Substantia nigra (tissue), 51 donors: ENCODE measurements at places on chromosomes 12 and 14.

DNA sequence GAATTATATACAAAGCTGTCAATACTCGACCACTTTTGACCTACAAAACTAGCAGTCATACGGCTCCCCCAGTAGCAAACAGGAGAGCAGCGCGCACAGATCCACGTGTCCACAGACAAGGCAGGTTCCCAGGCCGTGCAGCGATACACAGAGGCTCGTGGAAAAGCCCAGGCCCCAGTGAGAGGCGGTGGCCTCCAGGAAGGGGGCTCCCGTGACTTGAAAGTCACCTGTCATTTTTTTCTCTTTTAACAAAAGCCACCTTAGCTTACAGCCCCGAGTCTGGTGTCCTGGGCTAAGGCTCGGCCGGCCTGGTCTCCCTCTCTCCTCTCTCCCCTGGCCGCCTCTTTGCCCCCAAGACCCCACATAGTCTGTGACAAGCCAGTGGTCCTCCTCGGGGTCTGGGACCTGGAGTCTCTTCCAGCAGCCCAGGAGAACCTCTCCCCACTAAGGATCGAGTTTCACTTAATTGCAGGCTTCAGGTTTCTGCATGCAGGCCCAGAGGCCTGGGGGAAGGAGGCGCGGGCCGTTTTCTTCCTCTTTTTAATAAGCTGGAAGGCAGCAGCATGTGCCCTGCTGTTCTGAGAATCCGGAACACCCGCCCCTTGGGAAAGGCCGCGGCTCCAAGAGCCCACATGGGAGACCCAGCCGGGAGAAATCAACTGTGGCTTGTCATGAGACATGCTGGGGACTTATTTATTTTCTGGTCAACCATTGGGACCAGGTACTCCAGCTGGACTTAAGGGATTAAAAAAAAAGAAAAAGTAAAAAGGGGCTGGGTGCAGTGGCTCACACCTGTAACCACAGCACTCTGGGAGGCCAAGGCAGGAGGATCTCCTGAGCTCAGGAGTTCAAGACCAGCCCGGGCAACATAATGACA lies 15.9 kb downstream of the NCOR2 start:
- peak; percentile 54 for DNase-seq

DNA sequence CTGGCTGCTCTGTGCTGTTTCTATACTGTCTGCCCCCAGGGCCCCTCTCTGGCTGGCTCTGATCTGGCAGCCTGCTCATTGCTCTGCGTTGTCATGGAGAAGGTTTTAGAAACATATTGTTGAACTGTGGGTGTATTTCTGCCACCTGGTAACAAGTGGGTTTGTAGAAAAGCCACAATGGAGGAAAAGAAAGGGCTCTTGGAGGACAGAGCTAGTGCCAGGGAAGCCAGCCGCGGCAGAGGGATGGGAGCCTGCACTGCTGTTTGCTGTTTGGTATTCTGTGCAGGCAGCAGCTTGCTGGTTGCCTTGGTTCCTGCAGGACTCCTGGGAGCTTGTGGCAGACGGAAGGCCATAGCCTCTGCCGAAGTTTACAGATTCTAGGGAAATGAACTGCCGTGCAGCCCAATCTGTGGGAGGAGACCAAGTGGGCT lies 15.1 kb downstream of the CCDC177 start:
- DNase-seq, result no peak

- no peak for DNase-seq
Observed at GRCh38 chr12:109292342-109292711, 16.8 kb downstream of the FOXN4 start.

- no peak for DNase-seq
Observed at GRCh38 chr12:62763312-62763711, 171.6 kb downstream of the PPM1H start.

DNA sequence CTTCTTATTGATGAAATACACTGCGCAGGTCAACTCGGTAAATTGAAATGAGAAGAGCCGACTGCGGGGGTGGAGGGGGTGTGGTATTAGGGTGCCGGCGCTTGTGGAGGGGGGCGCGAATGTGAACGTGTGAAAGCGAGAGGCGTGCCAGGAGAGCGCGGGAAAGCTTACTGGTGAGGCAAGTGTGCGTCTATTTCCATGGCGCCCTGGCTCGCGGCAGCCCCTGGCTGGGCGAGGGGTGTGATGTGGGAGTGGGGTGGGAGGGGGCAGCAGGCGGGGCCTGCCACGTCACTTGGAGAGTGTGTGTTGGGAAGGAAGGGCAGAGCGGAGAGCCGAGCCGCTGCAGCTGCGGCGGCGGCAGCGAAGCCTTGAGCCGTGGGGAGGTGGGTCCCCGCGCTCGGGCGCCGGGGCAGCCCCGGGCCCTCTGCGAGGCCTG lies 88.8 kb downstream of the GALNT8 start:
- no peak for DNase-seq

GRCh38 chr14:104665114-104665656 lies 24.2 kb upstream of the INF2 start:
- no peak for DNase-seq

DNA sequence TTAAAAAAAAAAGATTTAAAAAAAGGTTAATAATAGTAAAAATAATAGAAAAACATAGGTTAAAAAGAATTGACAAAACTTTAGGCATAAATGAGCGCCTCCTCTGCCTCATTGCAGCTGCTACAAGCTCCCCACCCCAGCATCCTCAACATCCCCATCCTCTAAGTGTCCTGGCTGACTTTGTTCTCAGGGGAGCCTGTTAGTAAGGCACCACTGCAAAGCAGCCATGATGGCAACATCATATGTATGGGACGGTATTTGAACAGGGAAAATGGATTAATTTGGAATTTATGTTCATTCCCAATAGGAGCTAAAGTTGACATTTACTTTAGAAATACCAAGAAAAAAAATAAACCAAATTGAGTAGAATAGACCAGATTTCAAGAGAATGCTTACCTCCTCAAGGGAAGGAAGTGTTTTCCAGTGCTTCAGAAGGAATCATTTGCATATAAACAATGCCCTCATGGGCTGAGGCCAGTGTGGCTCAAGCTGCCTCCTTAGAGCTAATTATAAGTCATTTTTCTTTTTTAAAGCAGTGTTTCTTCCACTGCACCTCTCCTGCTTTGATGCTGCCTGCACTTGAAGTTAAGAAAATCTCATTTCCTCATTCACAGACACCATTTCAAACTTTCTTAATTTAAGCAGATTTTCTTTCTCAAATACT lies 59.6 kb downstream of the DACT1 start:
- no peak for DNase-seq

DNA sequence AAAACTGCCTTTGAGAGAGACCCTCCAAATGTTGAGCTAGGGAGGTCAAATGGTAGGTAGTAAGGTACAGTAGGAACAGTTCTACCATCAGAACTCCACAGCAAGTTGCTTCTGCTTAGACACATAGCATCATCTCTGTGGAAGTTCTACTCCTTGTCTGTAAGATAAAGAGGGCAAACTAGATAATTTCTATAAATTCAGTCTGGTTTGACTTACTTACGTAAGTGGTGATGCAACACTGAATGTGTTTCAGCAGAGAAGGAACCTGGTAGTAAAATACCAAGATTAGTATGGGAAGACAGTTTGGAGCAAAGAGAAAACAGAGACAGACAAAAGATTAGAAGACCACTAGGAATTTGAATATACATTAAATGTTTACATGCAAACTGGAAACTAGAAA lies 42.0 kb downstream of the KITLG start:
- DNase-seq, result no peak

DNA sequence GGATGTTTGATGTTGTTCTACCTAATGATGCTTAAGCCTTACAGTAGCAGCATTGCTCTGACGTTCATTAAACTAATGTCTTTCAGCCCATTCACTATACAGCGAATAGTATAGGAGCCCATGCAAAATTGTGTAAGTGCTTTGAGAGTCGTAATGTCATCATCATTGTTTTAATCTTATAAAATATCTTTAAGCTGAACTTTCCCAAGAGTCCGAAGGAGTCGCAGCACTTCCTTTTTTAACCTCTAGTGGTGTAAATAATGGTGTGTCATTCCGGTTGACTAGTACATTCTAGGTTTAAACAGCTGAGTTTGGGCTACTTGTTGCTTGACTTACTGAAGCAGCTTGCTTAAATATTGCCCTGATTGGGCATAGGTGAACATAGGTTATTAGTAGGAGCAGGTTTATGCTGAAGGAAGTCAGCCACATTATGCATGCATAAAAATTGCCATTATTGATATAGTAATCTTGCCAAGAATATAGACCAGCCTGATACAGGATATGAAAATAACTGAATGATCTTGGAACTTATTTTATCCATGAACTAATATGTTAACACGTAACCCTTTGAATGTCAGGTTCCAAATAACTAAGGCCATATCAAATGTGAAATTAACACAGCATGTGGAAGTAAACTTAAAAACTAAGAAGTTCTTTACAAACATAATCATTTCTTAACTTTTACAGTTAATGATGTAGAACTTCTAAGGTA lies 2.6 kb downstream of the WNK1 start:
- DNase-seq, result no peak

DNA sequence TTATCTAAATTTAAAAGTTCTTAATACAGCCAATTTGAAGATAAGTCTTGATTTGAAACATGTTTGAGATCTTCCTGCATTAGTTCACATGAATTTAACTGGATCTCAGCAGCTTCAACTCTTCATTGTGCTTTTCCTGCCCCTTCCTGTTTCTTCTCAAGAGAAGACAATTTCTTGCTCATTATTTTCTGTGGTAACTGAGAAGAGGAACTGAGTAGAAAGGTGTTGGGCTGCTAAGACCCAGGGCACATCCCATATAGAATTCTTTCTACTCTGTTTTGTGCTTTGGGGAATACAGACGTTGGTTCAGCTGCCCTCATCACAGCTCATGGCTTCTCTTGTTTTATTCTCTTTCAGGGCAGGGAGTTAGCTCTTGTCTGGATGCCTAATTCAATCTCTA lies 110.2 kb downstream of the SNAPC1 start:
- DNase-seq, result no peak

- DNase-seq, result no peak
Observed at GRCh38 chr12:108589028-108589839, 8.7 kb downstream of the TMEM119 start.

DNA sequence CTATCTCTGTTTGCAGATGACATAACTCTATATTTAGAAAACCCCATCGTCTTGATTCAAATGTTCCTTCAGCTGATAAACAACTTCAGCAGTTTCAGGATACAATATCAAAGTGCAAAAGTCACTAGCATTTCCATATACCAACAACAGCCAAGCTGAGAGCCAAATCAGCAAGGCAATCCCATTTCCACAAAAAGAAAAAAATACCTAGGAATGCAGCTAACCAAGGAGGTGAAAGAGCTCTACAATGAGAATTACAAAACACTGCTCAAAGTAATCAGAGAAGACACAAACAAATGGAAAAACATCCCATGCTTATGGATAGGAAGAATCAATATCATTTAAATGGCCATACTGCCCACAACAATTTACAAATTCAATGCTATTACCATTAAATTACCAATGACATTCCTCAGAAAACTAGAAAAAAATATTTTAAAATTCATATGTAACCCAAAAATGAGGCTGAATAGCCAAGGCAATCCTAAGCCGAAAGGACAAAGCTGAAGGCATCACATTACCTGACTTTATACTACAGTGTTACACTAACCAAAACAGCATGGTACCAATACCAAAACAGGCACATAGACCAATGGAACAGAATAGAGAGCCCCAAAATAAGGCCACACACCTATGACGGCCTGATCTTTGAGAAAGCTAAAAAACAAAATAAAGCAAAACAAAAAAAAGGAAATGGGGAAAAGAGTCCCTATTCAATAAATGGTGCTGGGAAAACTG lies 901.7 kb downstream of the LRFN5 start:
- no peak for DNase-seq

GRCh38 chr14:49754570-49755097 lies 13.3 kb upstream of the KLHDC2 start:
- DNase-seq, result no peak

DNA sequence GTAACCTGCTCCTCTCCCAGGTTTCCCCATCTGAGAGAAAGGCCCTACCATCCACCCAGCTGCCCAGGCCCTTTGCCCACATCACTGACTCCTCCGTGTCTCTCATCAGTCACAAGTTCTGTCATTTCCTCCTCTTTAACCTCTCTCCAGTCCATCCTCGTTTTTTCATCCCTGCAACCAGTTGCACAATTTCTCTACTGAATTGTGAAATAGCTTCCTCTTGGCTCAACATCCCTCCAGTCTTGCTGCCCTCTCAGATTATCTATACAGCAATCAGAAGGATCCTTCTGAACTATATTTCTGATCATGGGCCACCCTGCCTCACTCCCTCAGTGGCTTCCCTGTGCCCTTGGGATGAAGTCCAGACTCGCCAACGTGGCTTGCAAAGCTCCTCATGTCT lies 6.8 kb downstream of the FAM161B start:
- DNase-seq, result no peak

DNA sequence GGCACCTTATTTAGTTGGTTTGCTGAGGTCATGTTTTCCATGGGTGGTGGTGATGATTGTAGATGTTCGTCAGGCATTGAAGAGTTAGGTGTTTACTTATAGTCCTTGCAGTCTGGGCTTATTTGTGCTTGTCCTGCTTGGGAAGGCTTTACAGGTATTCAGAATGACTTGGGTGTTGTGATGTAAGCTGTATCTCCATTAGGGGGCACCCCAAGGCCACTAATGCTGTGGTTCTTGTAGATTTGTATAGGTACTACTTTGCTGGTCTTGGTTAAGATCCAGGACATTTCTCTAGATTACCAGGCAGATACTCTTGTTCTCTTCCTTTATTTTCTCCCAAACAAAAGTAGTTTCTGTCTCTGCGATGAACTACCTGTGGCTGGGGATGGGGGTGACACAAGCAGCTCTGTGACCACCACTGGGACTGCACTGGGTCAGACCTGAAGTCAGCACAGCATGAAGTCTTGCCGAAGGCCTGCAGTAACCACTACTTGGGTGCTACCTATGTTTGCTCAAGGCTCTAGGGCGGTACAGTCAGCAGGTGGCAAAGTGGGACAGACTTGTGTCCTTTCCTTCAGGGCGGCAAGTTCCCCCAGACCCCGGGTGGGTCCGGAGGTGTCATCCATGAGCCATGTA lies 35.8 kb upstream of the FBXO33 start:
- no peak for DNase-seq

DNA sequence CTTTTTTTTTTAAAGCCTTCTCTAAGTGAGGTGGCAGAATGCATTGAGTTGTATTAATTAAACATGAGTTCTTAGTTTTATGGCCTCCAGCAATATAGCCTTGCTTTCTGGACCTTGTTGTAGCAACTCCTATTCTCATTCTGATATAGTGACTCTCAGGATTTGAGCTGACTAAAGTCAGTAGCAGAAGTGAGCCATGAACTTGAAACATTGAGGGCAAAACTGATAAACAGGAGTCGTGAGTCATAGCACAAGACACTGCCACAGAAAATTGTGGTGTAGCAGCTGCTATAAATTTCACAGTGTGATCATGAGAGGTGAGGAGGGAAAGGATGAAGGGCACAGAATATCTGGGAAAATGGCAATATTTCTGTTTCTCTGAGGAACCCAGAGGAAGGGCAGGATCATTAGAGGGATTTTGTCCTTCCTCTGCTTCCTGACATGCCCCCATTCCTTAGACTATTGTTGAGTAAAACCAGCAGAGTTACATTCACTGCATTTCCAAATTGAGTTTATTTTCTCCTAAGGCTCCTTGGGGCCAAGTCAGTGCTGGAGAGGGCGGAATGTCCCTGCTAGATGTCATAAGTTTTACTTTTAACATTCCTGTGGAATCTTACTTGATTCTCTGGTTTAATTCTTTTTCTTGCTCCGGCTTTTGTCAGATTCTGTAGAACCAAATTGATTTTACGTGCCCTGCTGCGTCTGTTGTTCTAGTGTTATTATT lies 7.5 kb downstream of the KLRG1 start:
- no peak for DNase-seq
